ENCODE measurements at places on chromosomes 12 and 14. TPM values are rescaled to one million over a fixed set of nuclear protein-coding genes. Genes with fewer than 3 reads are reported as not detected.

POTEG gene
- total RNA-seq, result not detected

GRCh38 chr14:55458800-55459515 is 18.5 kb upstream of the TBPL2 start:
- H3K36me3 ChIP-seq, result no peaks in the 10 kb centered on the region
- DNase-seq, result no peak
- H3K4me3 ChIP-seq, result no peak overlapping the region
- no peak overlapping the region for H3K27ac ChIP-seq
- peaks cover 9% of the 10 kb centered on the region for H3K4me1 ChIP-seq

STYX gene
- total RNA-seq, result 23.1 TPM

ST8SIA1 gene
- not detected for total RNA-seq

NFE2 gene
- 6.2 TPM for total RNA-seq

DNA sequence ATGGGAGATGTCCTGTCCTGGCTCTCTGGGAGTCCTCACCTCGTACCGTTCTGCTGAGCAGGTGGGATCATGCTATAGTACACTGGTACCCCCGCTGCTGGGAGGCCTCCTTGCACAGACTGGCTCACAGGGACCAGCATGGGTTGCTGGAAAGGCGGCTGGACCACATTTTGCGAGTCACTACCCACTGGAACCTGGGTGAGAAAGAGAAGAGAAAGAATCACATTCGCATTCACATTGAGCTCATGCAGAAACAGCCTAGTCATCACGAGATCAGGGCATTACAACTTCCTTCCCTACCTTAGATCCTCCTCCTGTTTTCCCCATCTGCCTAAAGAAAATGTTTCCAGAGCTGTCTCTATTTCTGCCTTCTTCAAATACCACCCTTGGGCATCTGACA is 17.3 kb upstream of the STAC3 start:
- H3K36me3 ChIP-seq, result no peaks in the 10 kb centered on the region
- H3K4me1 ChIP-seq, result no peaks in the 10 kb centered on the region
- no peak overlapping the region for H3K4me3 ChIP-seq
- no peak for DNase-seq
- H3K27me3 ChIP-seq, result no peaks in the 10 kb centered on the region
- H3K27ac ChIP-seq, result no peak overlapping the region

CCDC177 gene
- total RNA-seq, result 0.82 TPM
